Hepatocyte (in vitro differentiated cells): ENCODE measurements at places on chromosomes 6 and 20. TPM values are rescaled to one million over a fixed set of nuclear protein-coding genes. Genes with fewer than 3 reads are reported as not detected.

- no peaks in the 10 kb centered on the region for H3K36me3 ChIP-seq
- H3K4me1 ChIP-seq = no peaks in the 10 kb centered on the region
- no peak for DNase-seq
- H3K4me3 ChIP-seq = no peak overlapping the region
- no peak overlapping the region for H3K27ac ChIP-seq
Measured at GRCh38 chr6:125123468-125124048, 30.0 kb upstream of the TPD52L1 start.

GRCh38 chr6:81623106-81623759, 129.2 kb downstream of the TENT5A start:
- H3K4me3 ChIP-seq = no peak overlapping the region
- peak overlapping the region; percentile 47 for H3K27ac ChIP-seq
- H3K4me1 ChIP-seq = no peaks in the 10 kb centered on the region
- no peaks in the 10 kb centered on the region for H3K36me3 ChIP-seq
- no peaks in the 10 kb centered on the region for H3K27me3 ChIP-seq
- DNase-seq = no peak

GRCh38 chr20:9369557-9369956, 144.8 kb upstream of the LAMP5 start:
- H3K27ac ChIP-seq = no peak overlapping the region
- no peak for DNase-seq
- H3K4me1 ChIP-seq = no peaks in the 10 kb centered on the region
- no peaks in the 10 kb centered on the region for H3K27me3 ChIP-seq
- no peaks in the 10 kb centered on the region for H3K36me3 ChIP-seq

The ZBTB46 gene
- total RNA-seq = 4.0 and 5.2 TPM in 2 replicates

GRCh38 chr6:108120311-108120710, 45.5 kb upstream of the NR2E1 start:
- no peak overlapping the region for H3K4me3 ChIP-seq
- no peak overlapping the region for H3K27ac ChIP-seq
- peaks cover 97% of the 10 kb centered on the region for H3K27me3 ChIP-seq
- peaks cover 28% of the 10 kb centered on the region for H3K4me1 ChIP-seq

The OPRL1 gene
- 1.1 and 1.5 TPM in 2 replicates for total RNA-seq

DNA sequence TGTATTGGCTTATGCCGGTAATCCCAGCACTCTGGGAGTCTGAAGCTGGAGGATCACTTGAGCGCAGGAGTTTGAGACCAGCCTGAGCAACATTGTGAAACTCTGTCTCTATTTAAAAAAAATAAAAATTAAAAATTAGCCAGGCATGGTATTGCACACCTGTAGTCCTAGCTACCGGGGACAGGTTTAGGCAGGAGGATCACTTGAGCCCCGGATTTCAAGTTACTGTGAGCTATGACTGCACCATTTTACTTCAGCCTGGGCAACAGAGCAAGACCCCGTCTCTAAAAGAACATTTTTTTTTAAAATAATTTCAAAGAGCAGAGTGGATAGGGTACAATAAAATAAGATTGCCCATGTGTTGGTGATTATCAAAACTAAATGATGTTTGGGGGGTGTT, 482.9 kb upstream of the SOX4 start:
- H3K4me3 ChIP-seq = no peak overlapping the region
- no peaks in the 10 kb centered on the region for H3K27me3 ChIP-seq
- H3K27ac ChIP-seq = peak overlapping the region; percentile 27
- no peak for DNase-seq

The ASIP gene
- not detected in 2 replicates for total RNA-seq

DNA sequence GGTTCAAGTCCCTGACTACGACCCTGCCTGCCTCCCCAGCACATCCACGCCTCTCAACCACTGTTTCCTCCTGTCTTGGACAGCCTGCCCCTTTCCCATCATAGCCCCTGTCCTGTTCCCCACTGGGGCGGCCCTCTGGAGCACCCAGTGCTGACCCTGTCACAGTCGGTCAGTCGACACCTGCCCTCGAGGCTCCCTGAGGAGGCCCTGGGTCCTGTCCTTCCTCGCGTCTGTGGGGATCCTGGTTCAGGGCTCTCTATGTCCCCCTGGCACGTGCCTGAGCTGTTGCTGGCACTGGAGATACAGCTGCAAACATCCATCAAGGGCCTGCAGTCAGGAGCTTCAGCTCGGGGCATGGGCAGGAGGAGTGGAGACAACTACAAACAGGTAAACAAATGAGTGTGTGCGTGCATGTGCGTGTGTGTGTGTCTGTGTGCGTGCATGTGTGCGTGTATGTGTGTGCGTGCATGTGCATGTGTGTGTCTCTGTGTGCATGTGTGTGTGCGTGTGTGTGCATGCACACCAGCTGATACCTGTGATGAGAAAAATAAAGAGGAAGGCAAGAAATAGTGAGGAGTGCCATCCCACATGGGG, 132.8 kb downstream of the PHACTR3 start:
- DNase-seq = no peak
- no peaks in the 10 kb centered on the region for H3K36me3 ChIP-seq
- H3K4me3 ChIP-seq = no peak overlapping the region
- H3K27ac ChIP-seq = no peak overlapping the region
- no peaks in the 10 kb centered on the region for H3K27me3 ChIP-seq
- no peaks in the 10 kb centered on the region for H3K4me1 ChIP-seq

DNA sequence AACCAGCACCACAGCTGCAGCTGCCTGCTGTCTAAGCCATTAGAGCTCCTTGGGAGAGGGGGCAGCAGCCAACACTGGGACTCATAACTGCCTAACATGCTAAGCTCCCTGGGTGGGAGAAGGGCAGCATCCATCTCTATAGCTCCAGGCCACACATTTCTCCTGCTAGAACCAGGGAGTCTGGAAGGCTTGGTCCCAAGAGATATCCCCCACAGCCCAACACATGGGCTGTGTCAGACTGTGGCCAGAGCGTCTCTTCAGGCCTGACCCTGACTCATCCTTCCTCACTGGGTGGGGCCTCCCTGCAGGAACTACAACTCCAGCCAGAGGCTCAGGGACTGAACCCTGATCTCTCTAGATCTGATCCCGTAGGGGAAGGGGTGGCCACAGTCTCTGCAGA, 411.1 kb downstream of the HDGFL1 start:
- DNase-seq = no peak
- no peak overlapping the region for H3K27ac ChIP-seq
- no peak overlapping the region for H3K4me3 ChIP-seq

GRCh38 chr6:144063246-144063743, 32.1 kb downstream of the SF3B5 start:
- no peaks in the 10 kb centered on the region for H3K36me3 ChIP-seq
- H3K27me3 ChIP-seq = peaks cover 59% of the 10 kb centered on the region
- H3K27ac ChIP-seq = no peak overlapping the region
- peaks cover 11% of the 10 kb centered on the region for H3K4me1 ChIP-seq

The MCCD1 gene
- total RNA-seq = 0.47 and 1.2 TPM in 2 replicates

DNA sequence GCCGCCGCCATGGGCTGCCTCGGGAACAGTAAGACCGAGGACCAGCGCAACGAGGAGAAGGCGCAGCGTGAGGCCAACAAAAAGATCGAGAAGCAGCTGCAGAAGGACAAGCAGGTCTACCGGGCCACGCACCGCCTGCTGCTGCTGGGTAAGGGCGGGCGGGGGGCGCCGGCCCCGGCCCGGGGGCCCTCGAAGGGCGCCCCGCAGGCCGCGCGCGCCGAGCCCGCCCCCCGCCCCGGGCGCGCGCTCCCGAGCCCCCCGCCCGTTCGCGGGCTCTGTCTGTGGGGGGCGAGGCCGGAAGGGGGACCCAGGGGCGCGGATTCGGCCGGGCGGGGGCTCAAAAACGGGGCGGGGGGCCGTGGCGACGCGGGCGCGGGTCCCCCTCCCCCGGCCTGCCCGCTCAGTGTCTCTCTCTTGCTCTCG, 39.2 kb downstream of the GNAS start:
- H3K27me3 ChIP-seq = no peaks in the 10 kb centered on the region
- peak overlapping the region; percentile 100 for H3K27ac ChIP-seq
- peak; percentile 70 for DNase-seq
- peak overlapping the region; percentile 97 for H3K4me3 ChIP-seq
- H3K36me3 ChIP-seq = no peaks in the 10 kb centered on the region

DNA sequence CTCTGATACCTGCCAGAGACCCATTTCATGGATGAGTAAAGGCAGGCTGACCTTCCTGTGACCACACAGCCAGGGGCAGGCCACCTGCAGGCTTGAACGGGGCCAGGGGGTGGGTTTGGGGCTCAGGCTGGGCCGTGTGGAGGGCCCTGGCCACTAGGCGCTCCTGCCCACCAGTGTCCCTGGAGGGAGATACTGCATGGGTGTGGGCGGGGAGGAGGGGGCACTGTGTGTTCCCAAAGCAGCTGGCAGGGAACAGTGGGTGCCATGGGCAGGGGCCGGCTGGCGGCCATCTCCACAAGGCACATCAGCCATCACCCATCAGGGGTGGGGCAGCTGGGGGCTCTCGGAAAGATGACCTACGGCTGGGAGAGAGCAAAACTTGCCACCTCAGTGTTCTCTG, 15.4 kb downstream of the SRC start:
- peaks cover 17% of the 10 kb centered on the region for H3K4me1 ChIP-seq
- H3K27ac ChIP-seq = no peak overlapping the region
- H3K4me3 ChIP-seq = no peak overlapping the region
- H3K27me3 ChIP-seq = no peaks in the 10 kb centered on the region
- H3K36me3 ChIP-seq = peaks cover 5% of the 10 kb centered on the region

GRCh38 chr6:63371104-63371715, 51.4 kb upstream of the LGSN start:
- no peak overlapping the region for H3K4me3 ChIP-seq
- peaks cover 6% of the 10 kb centered on the region for H3K4me1 ChIP-seq
- no peaks in the 10 kb centered on the region for H3K36me3 ChIP-seq
- DNase-seq = no peak
- no peaks in the 10 kb centered on the region for H3K27me3 ChIP-seq
- H3K27ac ChIP-seq = no peak overlapping the region

The MAPK13 gene
- 41.2 and 43.6 TPM in 2 replicates for total RNA-seq

GRCh38 chr20:12982098-12982497, 26.7 kb upstream of the SPTLC3 start:
- H3K27ac ChIP-seq = no peak overlapping the region
- peaks cover 15% of the 10 kb centered on the region for H3K4me1 ChIP-seq
- no peaks in the 10 kb centered on the region for H3K27me3 ChIP-seq
- H3K4me3 ChIP-seq = no peak overlapping the region

- no peak overlapping the region for H3K27ac ChIP-seq
- DNase-seq = no peak
- no peaks in the 10 kb centered on the region for H3K4me1 ChIP-seq
- no peaks in the 10 kb centered on the region for H3K27me3 ChIP-seq
- H3K36me3 ChIP-seq = no peaks in the 10 kb centered on the region
Measured at GRCh38 chr6:47862731-47863130, 80.9 kb downstream of the OPN5 start.

GRCh38 chr6:11492464-11493290, 44.9 kb upstream of the TMEM170B start:
- H3K4me3 ChIP-seq = no peak overlapping the region
- peaks cover 12% of the 10 kb centered on the region for H3K4me1 ChIP-seq
- no peak for DNase-seq
- no peak overlapping the region for H3K27ac ChIP-seq
- no peaks in the 10 kb centered on the region for H3K27me3 ChIP-seq
- no peaks in the 10 kb centered on the region for H3K36me3 ChIP-seq

The TREM1 gene
- total RNA-seq = 0.63 and 0.84 TPM in 2 replicates

The FAM184A gene
- total RNA-seq = 7.4 and 14.1 TPM in 2 replicates

The TMC2 gene
- not detected in 2 replicates for total RNA-seq

GRCh38 chr6:27888566-27888965, 23.6 kb downstream of the OR2B2 start:
- no peak for DNase-seq
- H3K4me1 ChIP-seq = peaks cover 23% of the 10 kb centered on the region
- H3K27ac ChIP-seq = no peak overlapping the region
- no peak overlapping the region for H3K4me3 ChIP-seq
- no peaks in the 10 kb centered on the region for H3K36me3 ChIP-seq
- H3K27me3 ChIP-seq = no peaks in the 10 kb centered on the region

The DSN1 gene
- 10.3 and 12.7 TPM in 2 replicates for total RNA-seq

The ANKRD6 gene
- 20.9 and 30.2 TPM in 2 replicates for total RNA-seq

GRCh38 chr6:10554826-10555225, 33.7 kb downstream of the GCNT2 start:
- peaks cover 11% of the 10 kb centered on the region for H3K4me1 ChIP-seq
- no peak for DNase-seq
- H3K36me3 ChIP-seq = no peaks in the 10 kb centered on the region
- peak overlapping the region; percentile 19 for H3K27ac ChIP-seq
- no peaks in the 10 kb centered on the region for H3K27me3 ChIP-seq
- no peak overlapping the region for H3K4me3 ChIP-seq

GRCh38 chr6:144335914-144336313, 50.8 kb downstream of the UTRN start:
- H3K27ac ChIP-seq = no peak overlapping the region
- no peak overlapping the region for H3K4me3 ChIP-seq
- no peak for DNase-seq
- H3K27me3 ChIP-seq = no peaks in the 10 kb centered on the region

The FNDC11 gene
- total RNA-seq = 0.57 and 0.76 TPM in 2 replicates

GRCh38 chr6:6927521-6928361, 180.0 kb upstream of the RREB1 start:
- H3K27me3 ChIP-seq = no peaks in the 10 kb centered on the region
- no peak overlapping the region for H3K4me3 ChIP-seq
- no peaks in the 10 kb centered on the region for H3K36me3 ChIP-seq
- no peak overlapping the region for H3K27ac ChIP-seq
- H3K4me1 ChIP-seq = no peaks in the 10 kb centered on the region

GRCh38 chr6:168147205-168147738, 68.3 kb upstream of the FRMD1 start:
- peaks cover 6% of the 10 kb centered on the region for H3K4me1 ChIP-seq
- H3K27ac ChIP-seq = no peak overlapping the region
- no peaks in the 10 kb centered on the region for H3K36me3 ChIP-seq
- DNase-seq = no peak
- H3K4me3 ChIP-seq = no peak overlapping the region
- H3K27me3 ChIP-seq = no peaks in the 10 kb centered on the region
